GF-D8 (cell line): ENCODE measurements at places on chromosomes 3 and 15.

GRCh38 chr15:80565398-80565797 lies 129.7 kb upstream of the ABHD17C start:
- no peak for DNase-seq

DNA sequence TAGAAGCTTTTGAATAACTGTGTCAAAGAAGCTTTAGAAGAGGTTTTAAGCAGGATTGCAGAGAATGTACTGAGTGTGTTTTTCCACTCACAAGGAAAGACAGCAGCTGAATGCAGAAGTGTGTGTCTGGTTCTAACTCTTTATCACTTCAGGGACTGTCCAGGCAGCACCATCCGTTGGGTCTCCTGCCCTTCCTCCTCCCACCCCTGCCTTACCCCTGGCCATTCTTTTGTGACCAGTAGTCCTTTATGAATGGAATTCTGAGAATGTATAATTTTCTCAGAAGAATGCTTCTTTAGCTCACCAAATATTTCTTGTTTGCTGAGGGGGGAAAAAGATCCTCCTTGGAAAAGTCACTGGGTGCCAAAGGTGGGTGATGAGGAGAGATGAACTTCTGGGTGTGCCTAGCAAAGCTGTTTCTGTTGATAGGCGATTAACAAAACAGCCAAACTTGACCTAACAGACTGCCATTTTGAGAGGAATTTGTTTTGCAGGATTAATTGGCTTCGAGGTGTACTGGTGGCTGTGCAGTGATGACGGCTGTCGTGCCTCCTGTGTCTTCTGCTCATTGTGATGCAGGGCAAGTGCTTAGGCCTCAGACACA lies 70.9 kb downstream of the IGF1R start:
- DNase-seq = no peak

GRCh38 chr3:107858876-107859275 lies 232.0 kb downstream of the CD47 start:
- DNase-seq = no peak

- DNase-seq = no peak
Observed at GRCh38 chr3:9862391-9863057, 17.5 kb downstream of the CIDEC start.

GRCh38 chr3:48413611-48414010 lies 16.3 kb downstream of the PLXNB1 start:
- no peak for DNase-seq

- DNase-seq = no peak
Observed at GRCh38 chr15:56038015-56038414, 44.6 kb upstream of the NEDD4 start.

GRCh38 chr3:50352781-50353180 lies 2.1 kb downstream of the CYB561D2 start:
- DNase-seq = no peak

DNA sequence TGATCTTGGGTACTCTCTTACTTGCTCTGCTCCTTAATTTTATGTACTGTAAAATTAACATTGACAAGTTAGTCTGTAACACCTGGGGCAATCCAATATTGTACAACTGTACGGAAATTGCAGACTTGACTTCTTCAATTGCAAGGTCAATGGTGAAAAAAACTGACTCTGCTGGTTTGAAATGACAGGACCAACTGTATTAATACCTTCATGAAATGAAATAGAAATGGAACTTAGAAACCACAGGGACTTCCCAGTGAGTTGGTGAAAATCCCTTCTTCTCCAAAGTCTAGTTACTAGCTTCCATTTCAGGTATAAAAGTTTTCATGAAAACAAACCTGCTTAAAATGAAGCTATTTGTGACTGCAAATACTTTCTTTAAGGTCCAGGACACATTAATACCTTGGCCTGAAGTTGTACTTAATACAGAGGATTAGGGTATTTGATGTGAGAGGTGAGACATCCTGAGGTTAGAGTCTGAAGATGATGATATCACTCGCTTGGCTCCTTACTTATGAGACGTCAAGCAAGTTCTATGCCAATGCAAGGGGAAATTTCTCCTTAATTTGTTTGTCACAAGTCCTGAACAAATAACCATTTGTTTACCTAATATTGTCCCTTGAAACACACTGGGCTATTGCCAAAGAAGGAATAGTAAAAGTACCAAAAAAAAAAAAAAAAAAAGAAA lies 226.2 kb upstream of the TP63 start:
- DNase-seq = no peak

- no peak for DNase-seq
Observed at GRCh38 chr15:28114721-28115622, 15.9 kb upstream of the OCA2 start.

DNA sequence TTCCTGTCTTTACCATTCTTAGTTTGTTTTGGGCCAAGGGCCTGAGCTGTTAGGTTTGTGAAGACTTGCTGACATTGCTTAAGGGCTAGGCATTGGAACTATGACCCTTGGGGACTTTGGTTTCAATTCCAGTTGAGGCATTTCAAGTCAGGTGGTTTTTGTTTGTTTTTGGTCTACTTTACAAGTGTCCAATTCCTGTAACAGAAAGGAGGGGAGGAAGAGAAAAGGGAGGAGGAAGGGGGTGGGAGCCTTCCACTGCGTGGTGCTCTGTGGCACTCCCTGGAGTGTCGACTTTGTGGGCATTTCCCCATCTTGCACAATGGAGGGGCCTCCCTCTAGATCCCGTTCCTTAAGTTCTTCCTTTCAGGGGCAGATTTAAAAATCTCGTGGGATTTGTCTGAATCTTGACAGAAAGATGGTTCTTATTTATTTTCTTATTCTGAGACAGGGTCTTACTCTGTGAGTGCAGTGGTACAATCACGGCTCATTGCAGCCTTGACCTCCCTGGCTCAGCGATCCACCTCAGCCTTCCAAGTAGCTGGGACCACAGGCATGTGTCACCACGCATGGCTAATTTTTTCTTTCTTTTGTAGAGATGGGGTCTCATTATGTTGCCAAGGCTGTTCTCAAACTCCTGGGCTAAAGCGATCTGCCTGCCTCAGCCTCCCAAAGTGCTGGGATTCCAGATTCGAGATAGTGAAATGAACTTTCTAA lies 59.5 kb upstream of the RYK start:
- no peak for DNase-seq

DNA sequence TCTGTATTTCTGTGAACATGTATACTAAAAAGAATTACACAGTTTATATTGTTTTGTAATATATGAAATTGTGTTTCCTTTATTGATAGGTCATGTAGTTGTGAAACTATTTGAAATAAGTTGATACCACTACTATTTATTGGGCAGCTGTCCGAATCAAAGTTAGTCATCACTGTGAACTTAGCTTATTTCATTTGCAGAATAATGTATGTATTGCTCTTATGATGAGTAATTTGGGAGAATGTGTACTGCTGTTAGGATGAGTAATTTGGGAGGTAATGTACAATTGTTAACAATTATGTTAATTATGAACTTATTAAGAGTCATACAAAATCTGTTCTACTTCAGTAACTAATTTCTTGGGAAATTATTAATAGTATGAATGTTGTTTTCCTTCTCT lies 22.2 kb downstream of the FXR1 start:
- DNase-seq = no peak

DNA sequence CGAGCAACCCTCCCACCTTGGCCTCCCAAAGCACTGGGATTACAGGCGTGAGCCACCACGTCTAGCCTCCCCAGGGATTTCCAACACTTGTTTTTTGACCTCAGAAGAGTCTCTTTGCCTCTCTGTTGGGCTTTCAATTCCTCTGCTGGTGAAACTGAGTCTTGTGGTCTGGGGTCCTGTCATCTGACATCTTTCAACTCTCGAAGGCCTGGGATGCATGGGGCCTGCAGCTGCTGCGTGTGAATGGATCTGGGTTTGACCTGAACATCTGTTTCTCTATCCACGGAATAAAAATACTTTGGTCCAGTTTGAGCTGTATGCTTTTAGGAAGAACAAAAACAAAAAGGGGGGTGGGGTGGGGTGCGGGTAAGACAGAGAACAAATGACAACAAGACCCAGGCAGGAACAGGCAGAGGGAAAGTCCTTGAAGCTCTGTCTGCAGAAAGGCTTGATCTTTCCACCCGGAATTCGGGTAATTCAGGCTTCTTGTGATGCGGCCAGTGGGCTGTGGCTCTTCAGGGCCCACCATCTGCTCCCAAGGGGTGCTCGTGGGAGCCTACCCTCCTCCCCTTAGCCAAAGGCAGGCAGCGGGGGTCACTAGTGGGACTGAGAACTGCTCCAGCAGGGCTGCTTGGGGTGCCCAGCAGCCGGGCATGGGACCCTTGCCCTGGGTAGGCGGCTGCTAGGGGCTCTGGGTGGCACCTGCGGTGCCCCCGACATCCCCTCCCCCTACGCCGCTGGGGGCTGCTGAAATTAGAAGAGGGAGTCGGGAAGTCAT lies 71.5 kb downstream of the SLC12A8 start:
- DNase-seq = no peak

- no peak for DNase-seq
Observed at GRCh38 chr3:149547954-149548668, 73.6 kb downstream of the TM4SF4 start.

- no peak for DNase-seq
Observed at GRCh38 chr15:65920121-65920520, 50.8 kb downstream of the RAB11A start.

DNA sequence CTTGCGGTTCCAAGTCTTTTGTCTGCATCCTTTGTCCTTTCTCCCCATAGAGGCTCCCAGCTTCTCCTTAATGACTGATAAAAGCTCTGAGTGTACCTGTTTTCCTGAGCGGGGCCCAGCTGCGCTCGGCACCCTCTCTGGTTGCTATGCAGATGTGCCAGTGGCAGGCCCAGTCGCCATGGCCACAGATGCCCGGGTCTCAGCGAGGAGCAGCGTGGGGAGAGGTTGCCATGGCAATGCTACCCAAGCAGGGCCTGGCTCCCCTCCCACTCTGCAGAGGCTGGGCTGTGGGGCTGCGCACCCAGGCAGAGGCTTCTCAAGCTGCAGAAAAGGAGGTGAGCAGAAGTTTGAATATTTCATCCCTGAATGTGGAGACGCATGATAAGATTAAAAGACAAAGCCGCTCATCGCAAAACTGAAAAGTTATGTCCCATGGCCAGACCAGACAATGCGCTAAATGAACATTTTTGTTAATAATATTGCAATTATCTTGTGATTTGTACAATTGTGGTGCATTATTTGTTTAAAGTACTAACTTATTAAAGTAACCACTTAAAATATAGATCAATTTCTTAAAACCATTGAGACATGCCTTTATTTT lies 66.1 kb downstream of the TPRA1 start:
- no peak for DNase-seq

DNA sequence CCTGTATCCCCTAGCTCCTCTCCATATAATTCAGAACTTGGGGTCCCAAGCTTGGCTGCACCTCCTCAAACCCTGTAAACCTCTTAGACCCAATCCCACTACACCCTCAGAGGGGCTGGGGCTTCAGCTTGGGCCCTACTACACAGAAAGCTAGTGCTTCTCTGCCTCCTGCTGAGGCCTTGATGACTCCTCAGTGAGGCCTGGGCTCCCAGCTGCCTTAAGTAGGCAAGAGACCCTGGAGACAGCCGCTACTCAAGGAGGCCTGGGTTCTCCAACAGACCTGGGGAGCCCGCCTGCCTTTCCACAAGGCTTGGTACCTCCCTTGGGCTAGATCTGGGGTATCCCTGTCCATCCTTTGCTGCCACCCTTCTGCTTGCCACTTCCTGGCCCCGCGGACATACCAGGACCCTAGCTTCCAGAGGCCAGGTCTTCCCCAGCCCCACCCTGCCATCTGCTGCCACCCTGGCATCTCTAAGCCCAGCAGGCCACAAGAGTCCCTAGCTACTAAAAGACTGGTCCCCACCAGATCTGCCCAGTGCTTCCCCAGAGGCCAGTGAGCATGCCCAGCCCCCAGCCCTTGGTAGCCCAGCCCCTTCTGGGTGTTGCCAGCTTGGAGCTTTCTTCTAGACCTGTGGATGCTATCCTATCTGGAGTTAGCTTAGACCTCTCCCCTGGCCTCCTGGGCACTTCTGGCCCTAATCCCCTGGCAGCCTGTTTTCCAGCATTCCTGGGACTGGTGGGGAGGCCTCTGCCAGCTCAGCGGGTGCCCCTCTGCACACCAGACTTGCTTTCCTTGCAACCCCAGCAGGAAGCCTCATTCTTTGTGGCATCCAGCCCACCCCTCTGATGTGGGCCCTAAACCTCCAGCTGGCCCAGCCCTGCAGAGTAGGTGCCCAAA lies 13.7 kb downstream of the C15orf39 start:
- no peak for DNase-seq

DNA sequence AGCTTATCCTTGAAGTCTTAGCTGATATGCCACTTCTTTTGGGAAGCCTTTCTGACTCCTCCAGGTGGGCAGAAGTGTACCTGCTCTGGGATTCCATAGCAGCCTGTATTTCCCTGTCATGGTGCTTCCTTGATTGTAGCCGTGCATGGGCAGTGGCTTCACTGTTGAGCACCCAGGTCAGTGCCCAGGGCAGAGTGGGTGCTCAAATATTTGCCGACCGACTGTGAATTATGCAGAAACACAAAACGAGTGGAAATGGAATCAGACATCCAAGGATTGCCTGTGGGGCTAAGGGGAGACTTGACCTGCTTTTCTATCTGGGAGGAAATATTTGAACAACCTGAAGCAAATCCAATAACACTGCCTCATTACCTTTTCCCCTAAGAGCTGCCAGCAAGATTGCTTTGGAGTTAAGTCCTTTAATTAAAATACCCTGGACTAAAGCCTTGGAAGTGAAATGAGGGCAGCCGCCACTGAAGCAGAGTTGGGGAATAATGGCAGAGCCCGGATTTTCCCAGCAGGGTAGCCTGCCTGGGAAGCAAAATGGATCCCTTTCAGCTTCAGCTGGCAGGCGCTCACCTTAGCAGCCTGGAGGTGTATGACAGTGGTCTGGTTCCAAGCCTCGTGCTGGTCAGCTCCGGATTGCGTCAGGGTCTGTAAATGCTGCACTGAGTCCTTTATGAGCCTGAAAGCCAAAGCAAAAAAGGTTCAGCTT lies 14.9 kb downstream of the ACOX2 start:
- no peak for DNase-seq

DNA sequence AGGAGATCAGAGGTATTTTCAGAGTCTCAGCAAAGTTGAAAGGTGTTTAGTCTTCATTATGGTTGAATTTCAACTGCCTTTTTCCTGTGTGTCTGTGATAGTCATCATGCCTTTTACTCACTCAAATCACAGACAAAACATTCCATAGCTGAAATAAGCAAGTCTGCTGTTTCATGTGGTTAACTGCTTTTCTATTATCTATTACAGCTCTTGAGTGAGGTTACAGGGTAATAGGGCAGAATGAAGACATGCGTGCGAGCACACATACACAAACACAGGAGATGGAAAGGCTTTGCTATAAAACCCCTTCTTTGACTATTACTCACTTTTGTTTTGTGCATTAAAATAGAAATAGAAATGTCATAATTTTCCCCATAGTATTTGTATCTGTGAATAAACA lies 192.6 kb upstream of the RARB start:
- no peak for DNase-seq

DNA sequence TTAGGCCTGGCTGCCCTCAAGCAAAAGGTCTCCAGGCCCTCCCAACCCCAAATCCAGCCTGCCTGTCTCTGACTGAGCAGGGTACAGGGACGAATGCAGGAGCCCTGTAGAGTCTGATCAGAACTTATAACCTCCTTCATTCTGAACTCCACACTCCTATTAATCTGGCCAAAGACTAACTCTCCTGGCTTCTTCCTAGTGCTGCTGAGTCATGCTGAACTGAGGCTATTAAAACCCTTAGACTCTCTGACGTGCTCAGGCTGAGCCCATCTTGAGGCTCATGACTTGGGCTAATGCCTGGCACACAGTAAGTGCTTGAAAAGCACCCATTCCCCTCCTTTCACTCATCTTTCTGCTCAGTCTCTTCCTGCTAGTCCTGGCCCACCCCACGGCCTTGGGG lies 81.9 kb downstream of the NUP210 start:
- no peak for DNase-seq

GRCh38 chr3:68972358-68972979 lies 40.1 kb upstream of the TAFA4 start:
- DNase-seq = no peak

GRCh38 chr3:38662544-38662943 lies 13.1 kb upstream of the SCN5A start:
- DNase-seq = no peak
